ENCODE measurements at places on chromosomes 1 and 21.
A peak's percentile ranks its signal among the peaks of the same experiment; 100 is the strongest.

DNA sequence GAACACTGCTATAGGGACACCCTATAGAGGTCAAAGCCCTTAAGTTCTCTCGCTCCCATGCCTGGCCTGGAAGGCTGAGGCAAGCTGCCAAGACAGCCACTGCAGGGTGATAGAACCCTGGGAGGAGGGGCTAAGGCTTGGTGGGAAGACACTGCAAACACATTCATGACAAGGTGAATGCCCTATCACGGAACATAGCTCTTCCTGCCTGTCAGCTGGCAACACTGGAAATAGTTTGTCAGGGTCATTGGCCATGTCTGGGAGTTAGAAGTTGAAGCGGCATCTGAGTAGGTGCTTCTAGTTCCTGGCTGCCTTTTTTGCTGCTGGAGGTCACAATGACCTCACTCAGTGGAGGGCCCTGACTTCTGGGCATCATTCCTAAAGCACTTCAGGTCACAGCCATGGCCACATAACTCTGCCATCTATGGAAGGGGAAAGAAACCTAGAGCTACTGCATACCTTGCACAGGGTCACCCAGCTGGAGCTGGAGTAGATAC is 4.2 kb downstream of the FABP3 start:
- DNase-seq, result no peak

DNA sequence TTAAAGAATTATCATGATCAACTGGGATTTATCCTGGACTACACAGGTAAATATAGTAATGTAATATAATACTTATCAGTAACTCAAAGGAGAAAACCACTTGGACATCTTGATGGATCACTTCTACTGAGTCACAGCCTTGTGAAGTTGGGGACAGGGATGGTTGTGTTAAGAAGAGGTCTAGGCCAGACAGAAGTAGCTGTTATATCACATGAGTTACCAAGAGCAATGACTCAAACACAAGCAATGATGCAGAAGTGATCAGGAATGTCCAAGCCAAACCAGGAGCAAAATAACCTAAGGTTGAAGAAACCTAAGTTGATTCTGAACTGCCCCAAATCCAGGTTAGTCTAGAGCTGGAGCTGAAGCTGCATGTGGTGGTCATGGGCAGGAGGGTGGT is 424.5 kb upstream of the DAB1 start:
- DNase-seq, result no peak

GRCh38 chr1:225713281-225713680 is 60.4 kb upstream of the ENAH start:
- no peak for DNase-seq

DNA sequence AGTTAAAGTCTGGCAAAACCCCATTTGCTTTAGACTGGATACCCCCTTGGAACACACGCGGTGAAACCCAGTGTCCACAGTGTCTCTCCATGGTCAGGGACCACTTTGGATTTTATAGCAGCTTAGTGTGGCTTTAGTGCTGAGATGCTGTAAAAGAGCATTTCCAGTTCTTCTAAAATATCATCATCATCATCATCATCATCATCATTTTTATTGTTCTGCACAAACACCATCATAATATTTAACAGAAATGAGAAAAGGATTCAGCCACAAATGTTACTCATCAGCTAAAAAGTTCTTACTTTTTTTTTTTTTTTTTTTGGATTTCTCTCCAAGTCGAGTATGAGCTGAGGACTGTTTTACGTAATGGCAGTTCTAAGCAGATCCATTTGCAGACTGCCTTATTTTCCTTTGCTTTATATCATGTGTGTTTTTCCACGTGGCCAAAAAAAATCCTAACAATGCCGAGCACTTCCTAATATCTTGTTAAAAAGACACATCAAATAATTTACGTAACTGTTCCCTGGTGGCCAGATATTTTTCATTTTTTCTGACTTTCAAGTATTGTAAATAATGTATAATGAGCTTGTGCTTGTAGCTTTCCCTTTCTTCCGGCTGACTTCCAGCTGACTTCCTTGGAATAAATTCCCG is 62.8 kb downstream of the EVA1C start:
- no peak for DNase-seq

GRCh38 chr1:89908672-89909436 is 86.1 kb upstream of the ZNF326 start:
- DNase-seq, result no peak

DNA sequence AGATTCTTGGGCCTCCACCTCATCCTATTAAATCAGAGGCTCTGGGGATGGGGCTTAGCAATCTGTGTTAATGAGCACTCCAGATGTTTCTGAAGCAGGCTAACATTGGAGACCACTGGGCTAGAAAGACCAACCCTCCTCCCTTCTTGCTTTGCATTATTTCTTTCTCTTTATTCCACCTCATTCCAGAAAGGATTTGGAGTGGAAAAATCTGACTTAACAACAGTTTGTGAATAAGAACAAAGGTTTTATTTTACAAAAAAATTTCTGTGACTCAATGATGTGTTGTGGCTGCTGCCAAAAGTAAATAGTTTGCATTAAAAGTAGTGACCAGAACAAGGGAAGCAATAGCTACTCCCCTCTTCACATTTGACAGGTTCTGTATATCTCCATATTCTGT is 79.4 kb downstream of the TGFB2 start:
- no peak for DNase-seq

- DNase-seq, result no peak
These were observed 137.6 kb upstream of the SGIP1 start for GRCh38 chr1:66396212-66396890.

DNA sequence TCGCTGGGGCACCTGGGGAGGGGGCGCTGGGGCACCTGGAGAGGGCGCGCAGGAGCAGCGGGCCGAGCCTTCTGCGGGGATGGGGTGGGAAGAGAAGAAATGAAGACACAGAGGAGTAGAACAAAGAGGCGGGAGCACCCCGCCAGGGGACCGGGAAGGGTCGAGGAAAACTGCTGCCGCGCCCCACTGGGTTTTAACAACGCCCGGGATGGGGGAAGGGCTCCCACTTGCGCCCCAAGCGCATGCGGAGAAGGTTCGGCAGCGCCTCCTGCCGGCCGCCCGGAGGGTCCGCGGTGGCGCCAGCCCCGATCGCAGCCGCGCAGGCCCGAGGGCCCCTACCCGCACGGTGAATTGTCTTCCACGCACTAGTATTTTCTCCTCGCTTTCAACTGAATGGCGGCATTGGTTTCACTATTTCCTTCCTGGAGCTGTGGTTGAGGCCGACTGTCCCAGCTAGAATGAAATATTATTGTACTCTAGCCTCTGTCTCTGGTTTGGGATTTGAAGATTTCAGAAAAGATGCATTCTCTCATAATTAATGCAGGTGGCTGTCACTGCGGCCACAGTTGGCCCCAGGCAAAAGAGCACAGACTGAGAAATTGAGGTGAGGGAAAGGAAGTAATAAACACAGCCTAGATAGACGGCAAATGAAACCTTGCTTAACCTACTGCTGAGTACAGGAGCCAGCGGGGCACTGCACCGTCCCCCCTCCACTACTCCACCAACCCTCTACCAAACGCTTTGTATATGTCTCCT is 57.3 kb downstream of the MAB21L3 start:
- peak; percentile 77 for DNase-seq

GRCh38 chr1:201309416-201309815 is 26.1 kb downstream of the PKP1 start:
- no peak for DNase-seq

GRCh38 chr1:153598309-153599172 is 14.4 kb downstream of the S100A16 start:
- DNase-seq, result no peak

All from activated CD4-positive, alpha-beta T cell treated with anti-CD3 and anti-CD28 coated beads, Interleukin-2, amount 50 U/mL, for 24 hours (primary cell).